Activated naive CD8-positive, alpha-beta T cell treated with anti-CD3 and anti-CD28 coated beads, Interleukin-2, amount 10 ng/mL, durations not matched to agents 7 days and 5 days (primary cell): ENCODE measurements at places on chromosomes 13 and 19.

- DNase-seq: no peak
Measured at GRCh38 chr13:107713314-107713713, 502.0 kb downstream of the LIG4 start.

DNA sequence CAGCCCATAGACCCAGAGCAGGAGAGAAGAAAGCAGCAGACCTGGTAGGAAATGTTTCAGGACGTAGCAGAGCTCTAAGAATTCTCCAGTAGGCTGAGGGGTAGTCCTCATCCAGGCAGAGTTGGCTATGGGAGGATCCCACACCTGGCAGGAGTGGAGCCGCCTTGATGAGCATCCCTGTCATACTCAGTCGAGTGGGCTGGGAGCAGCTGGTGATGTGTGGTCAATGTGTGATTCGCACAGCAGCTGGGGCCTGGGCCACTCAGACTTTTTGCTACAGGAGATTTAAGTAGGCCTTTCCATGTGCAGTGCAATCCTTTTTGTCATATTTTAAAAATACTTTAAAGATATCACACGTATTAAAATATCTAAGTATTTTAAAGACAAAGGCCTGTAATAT lies 56.6 kb downstream of the MYO16 start:
- DNase-seq: no peak

GRCh38 chr13:51541037-51541436 lies 43.2 kb upstream of the WDFY2 start:
- DNase-seq: no peak

DNA sequence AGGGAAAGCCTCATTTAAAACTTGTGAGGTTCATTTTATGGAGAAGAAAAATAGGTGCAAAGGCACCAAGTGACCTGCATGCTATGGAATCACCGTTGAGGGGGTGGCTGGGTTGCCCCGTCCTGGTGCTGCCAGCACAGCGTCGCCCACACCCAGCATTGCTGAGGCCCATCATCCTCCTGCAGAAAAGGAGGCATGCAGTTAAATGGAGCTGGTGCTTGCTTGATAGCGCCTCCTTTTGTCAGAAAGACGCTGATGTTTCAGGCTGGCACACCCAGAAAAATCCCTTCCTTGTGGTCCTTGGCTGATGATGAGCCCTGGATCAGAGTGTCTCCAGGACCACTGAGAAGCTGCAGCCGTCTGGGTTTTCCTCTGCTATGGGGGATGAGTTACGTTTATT lies 36.9 kb downstream of the DHRS12 start:
- no peak for DNase-seq

DNA sequence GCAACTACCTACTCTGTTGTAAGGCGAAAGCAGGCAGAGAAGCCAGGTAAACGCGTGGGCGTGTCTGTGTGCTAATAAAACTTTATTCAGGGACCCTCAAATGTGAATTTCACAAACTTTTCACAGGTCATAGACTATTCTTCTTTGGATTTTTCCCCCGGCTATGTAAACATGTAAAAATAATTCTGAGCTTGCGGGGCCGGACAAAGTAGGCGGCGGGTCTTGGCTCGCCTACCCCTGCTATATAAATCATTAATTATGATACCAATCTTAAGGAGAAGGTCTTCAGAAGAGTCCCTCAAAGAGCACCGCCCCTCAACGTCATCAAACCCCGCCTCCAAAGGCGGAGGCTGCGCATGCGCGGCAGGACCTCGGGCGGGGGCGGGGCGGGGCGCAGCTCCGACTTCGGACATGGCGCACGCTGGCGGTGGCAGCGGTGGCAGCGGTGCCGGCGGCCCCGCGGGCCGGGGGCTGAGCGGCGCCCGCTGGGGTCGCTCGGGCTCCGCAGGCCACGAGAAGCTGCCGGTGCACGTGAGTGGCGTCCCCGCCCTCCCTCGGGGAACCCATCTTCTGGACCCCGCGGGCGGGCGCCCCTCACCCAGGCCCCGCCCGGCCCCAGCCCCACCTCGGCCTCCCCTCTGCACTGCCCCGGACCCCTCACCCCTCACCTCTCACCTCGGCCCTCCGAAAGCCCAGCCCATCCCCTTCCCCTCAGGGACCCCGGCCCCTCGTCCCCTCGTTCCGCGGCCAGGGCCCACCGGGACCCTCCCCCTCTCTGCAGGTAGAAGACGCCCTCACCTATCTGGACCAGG lies at the start of gene SIN3B:
Gene SIN3B, plus strand, starts transcription at position 389 of the 812 bp plus-strand sequence. Its CDS starts 23 bp downstream, at position 412.
- DNase-seq: peak; percentile 93

GRCh38 chr13:50805805-50806204 lies 37.7 kb downstream of the DLEU7 start:
- no peak for DNase-seq

- no peak for DNase-seq
Measured at GRCh38 chr19:3220576-3220975, 3.9 kb upstream of the CELF5 start.

DNA sequence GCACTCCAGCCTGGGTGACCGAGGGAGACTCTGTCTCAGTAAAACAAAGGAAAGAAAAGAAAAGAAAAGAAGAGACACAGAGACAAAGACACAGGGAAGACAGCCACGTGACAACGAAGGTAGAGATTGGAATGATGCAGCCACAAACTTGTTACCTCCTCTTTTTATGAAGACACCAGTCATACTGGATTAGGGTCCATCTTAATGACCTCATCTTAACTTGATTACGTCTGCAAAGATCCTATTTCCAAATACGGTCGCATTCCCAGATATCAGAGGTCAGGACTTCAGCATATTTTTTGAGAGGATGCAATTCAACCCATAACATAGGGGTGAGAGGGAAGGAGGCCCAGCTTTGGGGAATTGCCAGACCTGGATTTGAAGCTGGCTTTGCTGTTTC lies 4.1 kb downstream of the ZNRF4 start:
- no peak for DNase-seq

GRCh38 chr13:27573265-27573664 lies 47.1 kb downstream of the LNX2 start:
- no peak for DNase-seq

- DNase-seq: no peak
Measured at GRCh38 chr13:24134757-24135156, 25.8 kb upstream of the SPATA13 start.

- no peak for DNase-seq
Measured at GRCh38 chr13:40983725-40984667, 35.1 kb downstream of the ELF1 start.

GRCh38 chr13:20404488-20405222 lies 121.0 kb downstream of the CRYL1 start:
- DNase-seq: no peak

- no peak for DNase-seq
Measured at GRCh38 chr19:34193876-34194275, 21.6 kb downstream of the LSM14A start.

GRCh38 chr19:15684828-15685227 lies 11.9 kb downstream of the CYP4F12 start:
- DNase-seq: peak; percentile 45

DNA sequence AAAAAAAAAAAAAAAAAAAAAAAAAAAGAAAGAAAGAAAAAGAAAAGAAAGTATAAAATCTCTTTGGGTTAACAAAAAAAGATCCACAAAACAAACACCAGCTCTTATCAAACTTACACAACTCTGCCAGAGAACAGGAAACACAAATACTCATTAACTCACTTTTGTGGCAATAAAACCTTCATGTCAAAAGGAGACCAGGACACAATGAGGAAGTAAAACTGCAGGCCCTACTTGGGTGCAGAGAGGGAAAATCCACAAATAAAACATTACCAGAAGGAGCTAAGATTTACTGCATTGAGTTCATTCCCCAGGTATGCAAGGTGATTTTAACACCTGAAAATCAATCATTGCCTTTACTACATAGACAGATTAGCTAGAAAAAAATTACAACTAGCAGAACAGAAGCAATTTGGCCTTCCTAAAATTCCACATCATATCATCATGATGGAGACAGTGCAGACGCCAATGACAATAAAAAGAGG lies 9.6 kb upstream of the CEACAM5 start:
- no peak for DNase-seq

GRCh38 chr19:55153652-55154264 lies 3.8 kb downstream of the TNNI3 start:
- no peak for DNase-seq

GRCh38 chr19:46591870-46592269 lies 9.3 kb upstream of the CALM3 start:
- DNase-seq: no peak

- peak; percentile 89 for DNase-seq
Measured at GRCh38 chr19:7869453-7869909, 4.7 kb downstream of the PRR36 start.

GRCh38 chr19:1882786-1883692 lies 2.3 kb downstream of the ABHD17A start:
- DNase-seq: peak; percentile 45

- no peak for DNase-seq
Measured at GRCh38 chr13:52933547-52934210, 85.2 kb upstream of the PCDH8 start.

DNA sequence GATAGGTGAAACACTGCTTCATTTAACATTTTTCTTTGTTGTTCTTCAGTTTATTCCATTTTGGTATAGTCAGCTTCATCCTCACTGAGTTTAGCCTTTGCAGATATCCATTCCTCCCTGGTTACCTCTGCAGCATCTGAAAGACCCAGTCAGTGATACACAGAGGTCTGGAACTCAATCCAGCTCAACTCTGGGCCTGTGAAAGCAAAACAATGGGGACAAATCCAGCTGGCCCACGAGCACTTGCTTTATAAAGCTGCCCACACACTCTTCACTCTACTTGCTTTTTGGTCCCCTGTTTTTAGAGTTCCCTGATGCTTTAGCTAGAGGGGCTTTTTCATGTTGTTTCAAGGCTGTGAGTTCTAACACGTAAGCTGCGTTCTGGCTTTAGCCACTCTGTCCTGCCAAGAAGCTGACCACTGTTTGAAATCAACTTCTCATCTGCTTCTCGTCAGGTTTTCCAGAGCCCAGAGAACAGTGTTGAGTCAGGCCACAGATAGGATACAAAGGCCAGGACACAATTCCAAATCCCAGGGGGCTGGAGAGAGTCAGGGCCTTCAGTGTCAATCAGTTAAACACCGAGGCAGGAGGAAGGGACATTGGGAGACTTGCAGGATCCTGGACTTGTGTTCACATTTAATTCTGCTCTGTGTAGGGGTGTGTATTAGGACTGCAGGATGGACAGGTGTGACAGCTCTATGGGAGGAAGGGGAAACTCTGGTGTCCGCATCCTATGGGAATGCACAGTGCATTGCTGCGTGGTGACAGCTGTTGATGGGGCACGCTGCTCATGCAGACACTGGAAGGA lies 83.5 kb upstream of the RNF113B start:
- no peak for DNase-seq

DNA sequence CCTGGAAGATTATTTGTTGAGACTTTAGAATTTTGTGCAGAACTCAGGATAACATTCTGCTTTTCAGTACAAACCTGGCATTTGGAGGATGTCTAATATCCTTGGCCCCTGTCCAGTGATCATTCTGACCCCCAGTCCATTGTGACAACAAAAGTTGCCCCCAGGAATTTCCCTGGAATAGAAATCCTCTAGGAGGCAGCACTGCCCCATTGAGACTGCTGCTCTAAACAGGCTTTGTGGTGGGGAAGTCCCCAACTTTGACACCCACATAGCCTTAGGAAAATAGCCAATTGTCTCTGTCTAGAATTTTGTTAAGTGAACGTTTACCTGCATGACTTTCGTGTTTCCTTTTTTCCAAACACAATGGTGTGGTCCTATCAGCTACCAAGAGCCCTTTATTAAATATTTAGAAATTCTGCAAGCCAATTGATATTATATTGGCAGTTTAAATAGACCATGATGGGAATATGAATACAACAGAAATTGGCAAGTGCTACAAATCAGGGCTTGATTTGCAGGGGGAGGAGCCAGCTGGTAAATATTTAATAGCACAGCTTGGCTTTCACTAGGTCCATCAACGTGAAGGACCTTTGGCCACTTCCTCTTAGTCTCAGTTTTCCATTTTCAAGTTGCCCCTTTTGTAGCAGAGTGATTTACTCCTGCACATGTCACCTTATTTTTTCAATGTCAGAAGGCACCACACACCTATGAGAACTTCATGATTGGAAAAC lies 451.7 kb downstream of the EFNB2 start:
- DNase-seq: no peak

DNA sequence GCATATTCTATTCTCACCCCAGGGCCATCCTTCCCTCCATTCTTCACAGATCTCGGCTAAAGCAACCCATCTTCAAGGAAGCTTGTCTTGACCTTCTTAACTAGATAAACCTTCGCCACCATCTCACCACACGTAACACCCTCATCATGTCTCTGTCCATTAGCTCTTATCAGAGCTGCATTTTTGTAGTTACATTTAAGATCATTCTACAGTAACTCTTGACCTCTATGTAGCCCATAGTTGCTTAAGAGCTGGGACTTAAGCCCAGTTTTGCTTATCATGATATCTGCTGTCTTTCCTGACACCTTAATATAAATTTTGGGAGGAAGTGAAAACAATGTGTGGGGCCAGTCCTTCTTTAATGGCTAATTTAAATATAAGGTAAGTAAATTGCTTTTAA lies 345.1 kb downstream of the MTUS2 start:
- DNase-seq: no peak

GRCh38 chr13:31739226-31739625 lies at the start of gene RXFP2:
RXFP2 (plus strand) TSS chr13:31739526; CDS start chr13:31739613, 87 bp downstream.
- DNase-seq: no peak

DNA sequence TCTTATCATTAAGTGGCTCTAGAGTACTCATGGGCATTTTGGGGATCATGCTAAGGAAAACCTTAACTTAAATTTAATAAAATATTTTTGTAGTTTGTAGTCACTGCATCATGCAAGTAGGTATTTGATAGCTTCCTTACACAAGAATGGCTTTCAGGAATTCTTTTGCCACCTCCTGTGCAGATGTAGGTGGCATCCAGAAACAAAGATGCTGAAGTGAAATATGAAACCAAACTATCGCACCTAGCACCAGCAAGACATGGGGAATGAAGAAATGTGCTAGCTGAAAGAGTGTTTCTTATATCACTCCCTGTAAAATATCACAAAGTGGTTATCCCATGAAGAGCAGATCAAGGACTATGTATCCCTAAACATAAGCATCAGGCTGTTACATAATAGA lies 924.5 kb upstream of the PRR20A start:
- no peak for DNase-seq

DNA sequence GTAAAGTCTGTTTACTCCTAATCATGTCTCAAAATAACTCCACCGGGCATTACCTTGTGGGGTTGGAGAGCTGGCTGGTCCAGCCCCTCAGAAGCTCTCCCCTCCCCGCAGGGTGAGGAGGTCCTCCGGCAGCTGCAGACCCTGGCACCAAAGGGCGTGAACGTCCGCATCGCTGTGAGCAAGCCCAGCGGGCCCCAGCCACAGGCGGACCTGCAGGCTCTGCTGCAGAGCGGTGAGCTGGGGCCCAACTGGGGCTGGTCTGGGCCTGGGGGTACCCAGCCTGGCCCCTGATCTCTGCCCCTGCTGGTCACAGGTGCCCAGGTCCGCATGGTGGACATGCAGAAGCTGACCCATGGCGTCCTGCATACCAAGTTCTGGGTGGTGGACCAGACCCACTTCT lies 20.2 kb downstream of the HIPK4 start:
- no peak for DNase-seq
